ENCODE measurements at places on chromosomes 12 and 14.

- DNase-seq = no peak
Measured at GRCh38 chr12:1122786-1123185, 131.8 kb downstream of the ERC1 start.

- DNase-seq = no peak
Measured at GRCh38 chr14:74964787-74965485, 9.5 kb upstream of the PGF start.

- DNase-seq = no peak
Measured at GRCh38 chr14:40629144-40629543, 977.5 kb upstream of the LRFN5 start.

GRCh38 chr12:43852744-43853143, 16.9 kb downstream of the TMEM117 start:
- DNase-seq = no peak

DNA sequence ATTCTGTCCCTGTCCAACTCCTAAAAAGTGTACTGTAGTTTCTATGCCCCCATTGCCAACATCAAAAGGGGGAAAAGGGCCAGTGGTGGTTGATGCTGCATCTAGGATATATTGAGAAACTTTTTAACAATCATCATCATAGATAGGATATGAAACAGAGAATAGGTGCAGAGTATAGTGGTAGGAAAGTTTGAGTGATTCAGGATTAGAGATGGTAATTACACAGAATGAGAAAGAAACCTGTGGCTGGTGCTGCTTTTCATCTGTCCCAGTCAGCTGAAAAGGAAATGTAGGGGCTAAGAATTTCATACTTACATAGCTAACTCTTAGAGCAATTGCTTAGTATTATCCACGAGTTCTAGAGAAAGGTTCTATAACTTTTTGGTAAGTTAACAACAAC, 67.6 kb downstream of the GTF2A1 start:
- DNase-seq = no peak

- DNase-seq = no peak
Measured at GRCh38 chr14:61630399-61631044, 64.8 kb upstream of the HIF1A start.

DNA sequence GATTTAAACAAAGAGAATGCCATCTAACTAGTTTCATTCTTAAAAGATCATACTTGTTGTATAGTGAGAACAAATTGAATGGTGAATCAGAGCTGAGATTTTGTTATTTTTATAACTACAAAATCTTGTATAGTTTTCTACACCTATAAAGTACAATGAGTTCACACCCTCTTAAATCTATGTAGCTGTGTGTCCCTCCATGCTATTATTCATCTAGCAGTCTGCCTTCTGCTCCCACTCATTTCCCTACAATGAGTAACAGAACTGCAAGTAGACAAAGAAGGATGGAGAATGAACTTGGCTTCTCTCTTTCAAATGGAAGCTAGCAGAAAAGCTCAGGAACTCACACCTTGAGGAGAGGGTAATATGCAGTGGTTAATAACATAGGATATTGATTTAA, 7.1 kb downstream of the IFNG-AS1 start:
- no peak for DNase-seq

GRCh38 chr12:101086490-101087135, 123.4 kb downstream of the SLC5A8 start:
- DNase-seq = no peak

DNA sequence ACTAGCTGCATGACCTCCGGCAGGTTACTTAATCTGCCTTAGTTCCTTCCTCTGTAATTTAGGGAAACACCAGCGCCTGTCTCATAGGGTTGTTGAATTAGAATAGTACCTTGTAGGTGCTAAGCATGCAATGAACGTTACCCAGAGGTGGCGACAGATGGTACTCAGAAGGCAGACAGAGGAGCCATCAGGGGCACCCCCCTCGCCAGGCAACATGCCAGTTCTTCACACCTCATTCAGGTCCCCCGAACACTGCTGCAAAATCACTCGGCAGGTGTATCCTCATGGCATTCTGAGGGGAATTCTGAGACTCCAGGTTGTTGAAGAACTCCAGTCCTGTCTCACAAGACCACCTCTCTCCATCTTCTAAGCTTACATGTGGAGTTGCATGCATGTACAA, 10.1 kb downstream of the ISM2 start:
- DNase-seq = no peak

DNA sequence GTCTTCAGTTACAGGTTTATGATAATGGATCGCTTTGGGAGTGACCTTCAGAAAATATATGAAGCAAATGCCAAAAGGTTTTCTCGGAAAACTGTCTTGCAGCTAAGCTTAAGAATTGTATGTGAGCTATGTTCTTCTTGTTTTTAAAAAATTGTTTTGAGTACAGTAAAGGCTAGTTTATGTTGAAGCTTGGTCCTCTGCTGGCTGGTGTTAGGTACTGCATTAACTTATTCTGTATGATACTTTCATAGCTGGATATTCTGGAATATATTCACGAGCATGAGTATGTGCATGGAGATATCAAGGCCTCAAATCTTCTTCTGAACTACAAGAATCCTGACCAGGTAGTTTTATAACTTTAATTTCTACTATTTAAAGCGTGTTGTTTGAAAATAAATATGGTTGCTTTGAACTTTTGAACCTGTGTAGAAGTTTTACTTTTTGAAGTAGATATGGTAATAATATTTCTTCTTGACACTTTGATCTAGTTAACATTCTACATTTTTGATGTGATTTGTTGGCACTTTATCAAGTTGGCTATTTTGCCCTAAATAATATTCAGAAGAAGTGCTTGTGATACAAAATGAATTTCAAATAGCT, 55.7 kb downstream of the VRK1 start:
- no peak for DNase-seq

GRCh38 chr14:61065656-61066055, 84.6 kb downstream of the SLC38A6 start:
- no peak for DNase-seq

- DNase-seq = no peak
Measured at GRCh38 chr12:58393152-58393551, 451.8 kb downstream of the ATP23 start.

DNA sequence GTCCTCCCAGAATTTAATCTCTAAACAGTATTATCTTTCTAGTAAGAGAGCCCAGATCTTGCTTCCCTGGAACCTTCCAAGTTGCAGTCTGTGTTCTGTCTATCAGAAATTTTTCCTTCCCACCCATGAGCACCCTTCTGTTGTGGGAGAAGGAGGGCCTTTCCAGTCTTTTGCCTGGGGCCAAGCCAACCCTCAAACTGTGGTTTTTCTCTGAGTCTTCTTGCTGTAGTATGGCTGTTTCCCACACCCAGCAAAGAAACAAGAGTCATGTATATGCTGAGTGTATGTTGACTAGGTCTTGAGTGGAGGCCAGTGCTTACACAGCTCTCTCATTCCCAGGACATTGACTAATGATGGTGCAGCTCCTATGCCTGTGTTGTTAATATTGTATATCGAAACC, 104.5 kb downstream of the TGFB3 start:
- no peak for DNase-seq

- DNase-seq = no peak
Measured at GRCh38 chr12:27580561-27581330, 56.7 kb downstream of the PPFIBP1 start.

- DNase-seq = no peak
Measured at GRCh38 chr12:105331805-105332251, 1.3 kb downstream of the C12orf75 start.

DNA sequence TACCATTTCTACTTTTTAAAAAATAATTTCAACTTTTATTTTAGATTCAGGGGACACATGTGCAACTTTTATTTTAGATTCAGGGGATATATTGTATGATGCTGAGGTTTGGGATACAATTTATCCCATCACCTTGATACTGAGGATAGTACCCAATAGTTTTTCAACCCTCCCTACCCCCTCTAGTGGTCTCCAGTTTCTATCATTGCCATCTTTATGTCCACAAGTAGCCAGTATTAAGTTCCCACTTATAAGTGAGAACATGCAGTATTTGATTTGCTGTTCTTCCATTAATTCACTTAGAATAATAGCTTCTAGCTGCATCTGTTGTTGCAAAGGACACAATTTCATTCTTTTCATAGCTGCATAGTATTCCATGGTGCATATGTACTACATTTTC, 162.5 kb downstream of the ANKS1B start:
- DNase-seq = no peak

DNA sequence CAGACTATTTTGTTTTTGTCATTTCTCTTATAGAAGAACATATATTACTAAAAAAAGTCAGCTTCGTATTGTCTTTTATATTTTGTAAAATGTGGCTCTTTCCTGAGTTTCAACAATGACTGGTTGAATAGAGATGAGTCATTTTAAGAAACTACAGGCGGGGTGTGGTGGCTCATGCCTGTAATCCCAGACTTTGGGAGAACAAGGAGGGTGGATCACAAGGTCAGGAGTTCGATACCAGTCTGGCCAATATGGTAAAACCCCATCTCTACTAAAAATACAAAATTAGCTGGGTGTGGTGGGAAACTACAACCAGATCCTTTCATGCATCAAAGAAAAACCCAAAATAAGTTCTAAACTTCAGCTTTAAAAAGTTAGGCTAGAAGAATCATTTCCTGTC, 28.8 kb downstream of the HECTD4 start:
- no peak for DNase-seq

GRCh38 chr12:42283739-42284138, 42.2 kb downstream of the ZCRB1 start:
- no peak for DNase-seq

- DNase-seq = no peak
Measured at GRCh38 chr14:31659278-31659677, 98.1 kb downstream of the NUBPL start.

- DNase-seq = no peak
Measured at GRCh38 chr12:100472325-100472724, 1.3 kb upstream of the NR1H4 start.

GRCh38 chr12:84793558-84794367, 118.8 kb downstream of the SLC6A15 start:
- no peak for DNase-seq

GRCh38 chr12:105920161-105920684, 218.5 kb downstream of the NUAK1 start:
- no peak for DNase-seq

Data from stimulated activated CD8-positive, alpha-beta memory T cell treated with anti-CD3 and anti-CD28 coated beads, Interleukin-7, amount 100 ng/mL, for 1 hour (primary cell).